Activated CD8-positive, alpha-beta memory T cell treated with anti-CD3 and anti-CD28 coated beads for 1 hour (primary cell): ENCODE measurements at places on chromosomes 12 and 14.

GRCh38 chr12:108515916-108516315 is 839 bp downstream of the FICD start:
- no peak for DNase-seq

GRCh38 chr14:56046546-56046945 is 71.7 kb upstream of the PELI2 start:
- no peak for DNase-seq

- no peak for DNase-seq
These were observed 333.6 kb downstream of the DPF3 start for GRCh38 chr14:72560331-72560730.

DNA sequence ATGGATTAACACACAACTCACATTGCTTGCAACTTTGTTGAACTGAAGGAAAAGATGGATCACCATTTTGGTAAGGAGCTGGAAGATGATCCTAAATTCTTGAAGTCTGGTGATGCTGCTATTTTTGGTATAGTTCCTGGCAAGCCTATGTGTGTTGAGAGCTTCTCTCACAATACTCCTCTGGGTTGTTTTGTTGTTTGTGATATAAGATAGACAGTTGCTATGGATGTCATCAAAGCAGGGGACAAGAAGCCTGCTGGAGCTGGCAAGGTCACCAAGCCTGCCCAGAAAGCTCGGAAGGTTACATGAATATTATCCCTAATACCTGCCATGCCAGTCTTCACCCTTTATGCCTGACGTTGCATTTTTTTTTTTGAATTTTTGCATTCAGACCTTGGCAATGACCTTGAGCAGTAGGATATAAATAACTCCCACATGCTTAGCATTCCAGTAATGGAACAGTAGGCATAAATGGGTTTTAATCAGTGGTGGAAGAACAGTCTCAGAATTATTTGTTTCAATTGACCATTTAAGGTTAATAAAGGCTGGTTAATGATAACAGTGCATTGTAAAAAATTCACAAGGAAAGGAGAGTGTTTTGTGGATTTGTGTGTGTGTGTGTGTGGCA is 129.0 kb upstream of the SEL1L start:
- DNase-seq = no peak

DNA sequence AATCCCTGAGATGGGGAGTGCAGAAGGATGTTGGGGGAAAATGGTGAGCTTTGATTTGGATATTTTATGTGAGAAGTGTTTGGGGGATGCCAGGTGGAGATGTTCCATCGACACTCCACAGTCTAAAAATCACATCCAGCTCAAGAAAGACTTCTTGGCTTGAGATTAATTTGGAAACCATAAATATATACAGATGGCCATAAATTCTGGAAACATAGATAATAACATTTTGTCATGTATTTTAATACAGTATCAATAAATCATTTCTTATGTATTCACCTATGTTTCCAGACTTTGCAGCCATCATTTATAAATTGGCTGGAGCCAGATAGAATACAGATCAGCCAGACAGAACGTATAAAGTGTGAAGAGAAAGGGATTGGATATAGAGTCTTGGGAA is 245.5 kb upstream of the DDHD1 start:
- DNase-seq = no peak

DNA sequence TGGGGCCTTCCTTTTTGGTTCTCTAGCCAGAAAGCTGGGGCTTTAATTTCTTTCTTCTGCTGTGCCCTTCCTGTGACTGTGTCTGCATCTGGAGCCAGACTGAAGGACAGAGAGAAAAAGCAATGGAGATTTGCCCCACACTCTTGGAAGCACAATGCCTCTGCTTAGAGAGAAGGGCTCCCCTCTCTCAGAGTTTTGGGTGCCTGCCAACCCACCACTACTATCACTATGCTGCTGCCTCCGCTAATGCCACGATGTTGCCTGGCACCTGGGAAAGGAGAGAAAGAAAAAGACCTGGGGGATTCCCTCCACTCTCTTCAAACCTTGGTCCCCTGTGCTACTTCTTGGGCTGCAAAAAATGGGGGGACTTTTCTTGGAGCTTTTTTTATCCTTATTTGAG is 52.6 kb downstream of the TMEM260 start:
- DNase-seq = no peak

DNA sequence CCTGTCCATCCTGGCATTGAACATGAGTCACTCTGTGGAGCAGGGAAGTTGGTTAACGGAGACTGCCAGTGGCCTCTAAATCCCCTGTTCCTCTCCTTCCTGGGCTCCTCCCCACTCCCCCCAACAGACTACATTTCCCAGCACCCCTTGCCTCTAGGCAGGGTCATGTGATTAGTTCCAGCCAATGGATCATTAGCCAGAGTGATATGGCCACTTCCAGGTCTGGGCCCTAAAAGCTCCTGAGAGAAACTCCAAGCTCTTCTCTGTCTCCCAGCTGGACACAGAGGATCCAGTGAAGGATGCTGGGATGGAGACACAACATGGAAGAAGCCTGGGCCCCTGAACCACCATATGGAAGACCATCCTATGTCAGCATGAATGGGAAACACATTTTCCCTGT is 54.4 kb upstream of the RFLNA start:
- no peak for DNase-seq

- DNase-seq = no peak
These were observed 2.6 kb downstream of the LTB4R start for GRCh38 chr14:24313913-24314312.

GRCh38 chr14:49992901-49993339 is 100.0 kb downstream of the ARF6 start:
- no peak for DNase-seq

DNA sequence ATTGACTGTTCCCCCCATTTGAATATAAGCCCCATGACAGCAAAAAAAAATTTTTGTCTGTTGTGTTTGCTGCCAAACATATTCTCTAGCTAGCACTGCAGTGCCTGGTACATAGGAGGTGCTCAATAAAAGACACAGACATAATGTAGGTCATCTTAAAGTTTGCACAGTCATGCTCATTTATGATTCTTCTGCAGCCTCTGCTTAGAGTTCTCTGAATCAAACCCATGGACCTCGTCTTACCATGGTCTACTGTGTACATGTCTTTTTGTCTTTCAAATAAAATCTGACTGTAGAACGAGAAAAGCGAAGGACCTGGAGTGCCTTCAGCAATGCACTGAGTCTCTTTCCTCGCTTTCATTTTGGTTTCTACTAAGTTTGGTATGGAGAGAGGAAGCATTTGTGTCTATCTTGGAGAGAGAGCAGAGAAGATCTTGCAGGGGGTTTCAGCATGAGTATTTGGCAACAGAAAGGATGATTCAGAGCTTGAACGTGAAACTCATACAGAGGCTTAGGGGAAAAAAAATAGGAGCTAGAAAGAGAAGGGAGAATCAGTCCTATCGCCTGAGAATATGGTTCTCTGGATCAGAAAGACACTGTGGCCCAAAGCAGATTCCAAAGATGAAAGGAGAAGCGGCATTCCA is 38.8 kb upstream of the TMCC3 start:
- DNase-seq = no peak

DNA sequence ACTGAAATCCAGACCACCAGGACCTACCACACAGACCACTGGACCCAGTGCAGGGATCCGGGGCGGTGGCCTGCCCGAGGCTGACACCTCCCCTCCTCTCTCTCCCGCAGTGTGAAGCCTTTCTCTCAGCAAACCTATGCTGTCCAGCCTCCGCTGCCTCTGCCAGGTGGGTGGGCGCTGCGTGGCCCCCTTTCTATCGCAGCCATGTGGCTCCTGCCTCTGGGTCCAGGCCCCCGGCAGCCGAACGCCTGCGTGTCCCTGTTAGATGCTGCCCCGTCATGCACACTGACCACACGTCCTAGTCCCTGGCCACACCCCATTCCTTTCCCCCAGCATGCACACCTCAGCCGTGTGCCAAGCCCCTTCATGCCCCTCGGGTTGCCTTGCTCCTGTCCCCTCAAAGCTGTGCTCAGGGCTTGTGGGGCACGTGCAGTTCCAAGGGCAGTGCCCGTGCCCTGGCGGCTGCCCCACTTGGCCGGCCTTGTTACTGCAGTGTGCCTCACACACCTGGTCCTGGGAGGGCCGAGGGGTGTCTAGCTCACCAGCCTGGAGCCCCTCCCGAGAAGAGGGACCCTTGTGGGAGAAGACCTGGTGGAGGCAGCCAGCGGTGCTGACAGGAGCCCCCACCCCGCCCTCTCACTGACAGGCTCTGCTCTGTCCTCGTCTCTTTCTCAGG is 58.0 kb upstream of the TSPAN9 start:
- no peak for DNase-seq

DNA sequence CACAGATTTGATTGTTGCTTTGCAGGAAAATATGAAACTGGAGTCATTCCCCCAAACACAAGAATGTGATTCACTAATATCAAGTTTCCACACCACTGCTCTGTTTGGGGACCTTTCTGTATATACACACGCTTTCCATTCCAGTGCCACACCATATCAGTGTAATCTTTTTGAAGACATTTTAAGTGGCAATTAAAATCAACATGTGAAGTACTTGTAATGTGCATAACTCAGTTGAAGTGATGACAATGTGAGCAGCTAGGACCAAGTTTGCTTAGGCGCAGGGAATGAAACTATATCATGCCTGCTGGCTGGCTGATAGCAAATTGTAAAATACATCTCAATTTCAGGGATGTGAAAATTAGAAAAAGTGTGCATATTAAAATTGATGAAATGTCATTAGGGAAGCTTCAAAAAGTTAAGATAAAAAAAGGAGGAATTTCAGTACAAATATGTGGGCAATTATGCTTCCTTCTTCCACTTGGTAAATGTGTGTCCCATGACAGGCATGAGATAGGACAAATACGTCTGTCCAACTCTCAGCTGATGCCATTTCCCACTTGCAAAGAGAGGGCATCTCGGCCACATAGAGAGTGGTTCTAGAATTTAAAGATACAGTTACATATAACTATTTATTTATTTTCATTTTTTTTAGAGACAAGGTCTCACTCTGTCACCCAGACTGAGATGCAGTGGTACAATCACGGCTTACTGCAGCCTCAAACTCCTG is 43.7 kb downstream of the HSPB8 start:
- DNase-seq = no peak

GRCh38 chr14:69068744-69069421 is 84.0 kb downstream of the DCAF5 start:
- no peak for DNase-seq

DNA sequence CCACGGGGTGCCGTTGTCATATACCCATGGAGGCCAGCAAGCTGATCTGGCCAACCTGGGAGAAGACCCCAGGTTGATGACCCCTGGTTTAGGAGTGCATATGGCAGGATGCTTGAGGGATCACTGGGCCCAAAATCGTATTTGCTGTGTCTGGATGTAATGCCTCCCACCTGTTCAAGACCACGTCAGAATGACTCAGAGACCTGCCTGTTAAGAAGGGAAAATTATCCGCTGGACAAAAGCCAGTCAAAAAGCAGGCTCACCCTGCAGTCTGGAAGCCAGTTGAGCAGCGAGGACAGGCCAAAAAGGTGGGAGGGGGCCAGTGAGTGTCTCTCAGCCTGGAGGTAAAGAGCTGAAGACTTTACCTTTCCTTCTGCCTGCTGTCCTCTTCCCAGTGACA is 449.2 kb downstream of the DPF3 start:
- no peak for DNase-seq

- DNase-seq = no peak
These were observed 76.3 kb upstream of the PSMC1 start for GRCh38 chr14:90179809-90180779.

DNA sequence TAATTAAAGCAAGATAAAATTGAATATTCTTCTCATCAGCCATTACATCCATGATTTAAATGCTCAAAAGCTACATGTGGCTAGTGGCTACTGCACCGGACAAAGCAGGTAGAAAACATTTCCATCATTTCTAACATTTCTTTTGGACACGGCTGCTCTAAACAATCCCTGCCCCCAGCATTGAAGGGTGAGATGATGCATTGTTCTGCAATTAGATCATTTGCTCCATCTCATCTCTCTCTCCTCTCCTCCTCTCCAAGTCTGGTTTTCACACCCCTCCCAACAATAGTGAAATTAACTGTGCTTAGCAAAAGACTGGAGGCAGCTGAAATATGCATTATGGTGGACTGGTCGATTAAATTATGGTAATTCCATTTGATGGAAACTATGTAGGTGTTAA is 288.5 kb downstream of the KSR2 start:
- no peak for DNase-seq

DNA sequence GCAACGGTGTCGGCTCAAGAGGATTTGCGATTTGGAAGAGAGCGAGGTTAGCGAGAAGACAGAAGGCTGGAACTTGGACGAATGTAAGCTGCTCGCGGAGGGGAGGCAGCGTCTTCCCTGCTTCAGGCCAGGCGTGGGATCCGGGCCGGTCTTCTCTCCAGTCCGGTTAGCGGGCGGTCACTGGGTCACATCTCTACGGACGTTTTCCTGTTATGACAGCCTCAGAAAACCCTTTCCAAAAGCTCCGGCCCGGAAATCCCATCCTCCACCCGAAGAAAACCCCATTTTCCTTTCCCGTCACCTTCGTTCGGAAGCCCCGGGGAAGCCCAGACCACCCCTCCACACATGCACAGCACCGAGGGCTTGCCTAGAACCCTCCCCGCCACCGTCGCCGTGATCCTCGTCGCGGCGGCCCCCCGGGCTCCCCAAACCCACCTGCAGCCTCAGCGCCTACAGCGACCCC is 268 bp downstream of the NDUFB1 start:
- no peak for DNase-seq

GRCh38 chr12:214003-214741 is at the start of gene SLC6A12:
Gene SLC6A12 (minus strand): TSS chr12:214157. CDS start chr12:209986, 4,171 bp downstream.
- no peak for DNase-seq

DNA sequence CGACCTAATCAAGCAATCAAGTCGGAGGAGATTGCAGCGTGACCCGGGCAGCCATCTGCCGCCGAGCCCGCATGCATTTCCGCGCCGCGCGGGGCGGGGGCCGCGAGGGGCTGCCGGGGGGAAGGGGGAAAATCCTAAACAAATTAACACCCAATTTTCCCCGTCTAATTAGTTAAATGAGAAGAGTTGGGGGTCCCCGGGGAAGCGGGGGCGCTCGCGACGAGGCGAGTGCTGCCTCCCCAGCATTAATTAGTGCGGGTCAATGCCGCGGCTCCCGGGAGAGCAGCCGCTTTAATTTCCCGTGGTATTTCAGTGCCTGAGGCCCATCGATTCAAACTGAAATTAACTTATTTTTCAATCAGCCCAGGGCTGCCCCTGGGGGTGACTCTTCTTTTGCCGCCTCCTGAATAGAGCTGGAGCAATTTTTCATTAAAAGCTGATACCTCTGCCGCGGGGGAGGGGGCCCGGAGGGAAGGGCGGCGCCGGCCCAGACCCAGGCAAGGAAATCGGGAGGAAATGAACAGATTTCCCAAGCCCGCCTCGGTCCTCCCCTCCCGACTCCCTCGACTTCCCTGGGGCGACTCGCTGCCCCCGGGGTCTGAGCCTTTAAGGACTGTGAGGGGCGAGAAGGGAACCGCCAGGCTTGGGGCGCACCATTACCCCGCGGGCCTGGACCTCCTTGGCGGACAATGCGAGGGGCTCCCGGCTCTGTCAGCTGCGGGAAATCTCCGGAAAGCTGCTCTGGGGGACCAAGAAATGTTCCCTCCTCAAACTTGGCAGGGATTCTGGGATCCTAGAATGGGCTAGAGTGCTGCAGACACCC is 18.9 kb downstream of the VSX2 start:
- no peak for DNase-seq
